ENCODE measurements at places on chromosomes 3 and 15.
A peak's percentile ranks its signal among the peaks of the same experiment; 100 is the strongest.

DNA sequence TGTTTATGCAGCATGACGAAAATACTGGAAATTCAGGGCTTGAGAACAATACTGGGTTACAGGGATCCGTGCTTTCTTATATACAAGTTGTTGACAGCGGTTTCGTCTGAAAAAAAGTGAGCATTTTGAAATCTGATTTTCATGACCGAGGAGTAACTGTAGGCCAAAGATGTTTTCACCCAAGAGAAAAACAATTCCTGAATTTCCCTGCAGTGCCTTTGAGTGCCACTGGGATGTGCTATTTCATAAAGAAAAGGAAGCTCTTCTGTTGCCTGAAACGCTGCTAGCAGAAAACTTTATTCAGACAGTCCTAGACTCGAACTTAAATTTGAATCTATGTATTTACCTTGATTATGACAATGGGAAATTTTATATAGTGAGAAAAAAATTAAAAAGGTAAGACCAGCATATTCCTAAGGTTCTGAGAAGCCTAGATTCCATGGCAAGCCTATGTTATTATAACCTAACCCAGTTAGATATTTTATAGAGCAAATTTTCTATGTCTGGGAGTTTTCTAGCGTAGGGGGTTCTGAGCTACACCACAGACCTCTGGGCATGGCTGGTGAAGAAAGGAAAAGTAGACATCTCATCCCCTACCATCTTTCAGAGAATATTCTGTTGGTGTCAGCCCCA, 30.2 kb downstream of the KCNAB1 start:
- peak; percentile 57 for DNase-seq

DNA sequence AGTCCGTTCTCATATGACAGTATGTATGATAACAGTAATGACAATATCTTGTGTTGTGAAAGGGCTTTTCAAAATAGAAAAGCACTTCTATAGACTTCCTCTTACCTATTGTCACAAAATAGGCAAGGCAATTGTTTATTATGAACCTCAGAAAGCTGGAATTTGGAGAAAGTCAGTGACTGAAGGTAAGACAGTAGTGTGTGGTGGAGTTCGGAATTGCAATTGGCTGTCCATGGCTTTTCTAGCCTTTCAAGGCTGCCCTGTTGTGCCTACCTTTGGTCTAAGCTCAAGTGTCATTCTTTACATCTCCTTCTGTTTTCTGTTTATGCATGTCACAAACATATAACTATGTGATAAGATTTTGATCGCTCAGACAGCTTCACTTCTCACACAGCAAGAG, 219.3 kb upstream of the NR2E3 start:
- DNase-seq, result no peak

- DNase-seq, result peak; percentile 82
These were observed 124.5 kb downstream of the TLE3 start for GRCh38 chr15:69973102-69973714.

DNA sequence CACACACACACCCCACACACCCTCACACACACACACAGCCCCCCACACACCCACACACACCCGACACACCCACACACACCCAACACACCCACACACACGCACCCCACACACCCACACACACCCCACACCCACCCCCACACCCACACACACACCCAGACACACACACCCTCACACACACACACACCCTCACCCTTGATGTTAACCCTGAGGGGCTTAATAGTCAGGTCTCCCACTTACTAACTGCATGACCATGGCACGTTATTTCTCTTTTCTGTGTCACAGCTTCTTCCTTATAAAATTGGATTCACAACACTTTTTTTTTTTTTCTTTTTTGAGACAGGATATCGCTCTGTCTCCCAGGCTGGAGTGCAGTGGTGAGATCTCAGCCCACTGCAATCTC, 2.8 kb downstream of the GRM2 start:
- no peak for DNase-seq

GRCh38 chr3:171133337-171133736, 106.8 kb upstream of the SLC2A2 start:
- no peak for DNase-seq

- no peak for DNase-seq
These were observed 332.0 kb upstream of the ARPP21 start for GRCh38 chr3:35307296-35307695.

DNA sequence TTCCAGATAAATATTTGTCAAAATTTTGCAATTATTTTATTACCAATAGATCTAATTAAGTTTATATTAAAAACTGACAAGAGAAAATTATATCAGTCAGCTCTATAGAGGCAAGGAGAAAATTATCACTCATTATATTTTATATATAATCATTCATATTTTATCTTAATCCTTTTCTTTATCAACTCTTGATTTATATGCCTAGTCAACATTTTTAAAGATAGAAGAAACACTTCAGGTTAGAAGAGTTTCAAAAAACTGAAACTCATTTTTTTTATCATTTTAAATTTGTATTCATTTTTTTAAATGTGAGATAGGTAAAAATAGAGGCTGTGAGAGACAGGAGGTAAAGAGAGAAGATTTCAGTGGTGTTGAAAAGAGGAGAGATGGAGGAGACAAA, 217.3 kb upstream of the P2RY1 start:
- no peak for DNase-seq

- no peak for DNase-seq
These were observed 37.8 kb downstream of the BOC start for GRCh38 chr3:113249111-113249510.

- DNase-seq, result no peak
These were observed 43.0 kb upstream of the FBN1 start for GRCh38 chr15:48688493-48688892.

- peak; percentile 12 for DNase-seq
These were observed 14.5 kb upstream of the DCP1A start for GRCh38 chr3:53361852-53362251.

GRCh38 chr3:49711489-49711888, 8.0 kb downstream of the AMIGO3 start:
- no peak for DNase-seq

DNA sequence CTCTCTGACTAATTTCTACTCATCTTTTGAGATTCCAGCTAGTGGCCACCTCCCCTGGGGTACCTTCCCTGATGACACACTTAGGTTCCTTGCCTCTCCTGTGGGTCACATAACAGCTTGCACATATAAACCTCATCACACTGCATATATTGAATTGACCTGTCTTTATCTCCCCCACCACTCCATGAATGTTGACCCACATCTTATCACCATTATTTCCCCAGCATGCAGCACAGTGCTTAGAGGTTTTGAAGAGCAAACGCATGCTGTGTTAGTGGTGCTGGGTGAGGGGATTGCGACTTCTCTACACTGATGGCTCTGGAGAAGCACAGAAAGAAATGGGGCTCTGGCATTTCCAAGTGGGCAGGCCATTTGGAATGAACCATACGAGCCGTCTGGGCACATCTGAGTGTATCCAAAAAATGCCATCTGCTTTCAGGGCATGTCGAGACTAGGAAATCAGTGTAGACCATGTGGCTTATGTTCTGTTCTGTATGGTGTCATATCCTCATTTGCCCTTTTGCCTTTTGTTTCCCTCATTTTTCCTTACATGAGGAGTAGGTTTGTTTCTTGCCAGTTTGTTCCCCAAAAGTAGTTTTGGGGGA, 333.2 kb upstream of the TRIM42 start:
- DNase-seq, result no peak

GRCh38 chr15:39869254-39869653, 50.8 kb downstream of the GPR176 start:
- no peak for DNase-seq

GRCh38 chr3:38097446-38098375, 39.2 kb downstream of the ACAA1 start:
- DNase-seq, result no peak

- DNase-seq, result no peak
These were observed 73.0 kb downstream of the FOXP1 start for GRCh38 chr3:71510510-71510909.

GRCh38 chr3:161386991-161387770, 15.9 kb upstream of the SPTSSB start:
- DNase-seq, result no peak

DNA sequence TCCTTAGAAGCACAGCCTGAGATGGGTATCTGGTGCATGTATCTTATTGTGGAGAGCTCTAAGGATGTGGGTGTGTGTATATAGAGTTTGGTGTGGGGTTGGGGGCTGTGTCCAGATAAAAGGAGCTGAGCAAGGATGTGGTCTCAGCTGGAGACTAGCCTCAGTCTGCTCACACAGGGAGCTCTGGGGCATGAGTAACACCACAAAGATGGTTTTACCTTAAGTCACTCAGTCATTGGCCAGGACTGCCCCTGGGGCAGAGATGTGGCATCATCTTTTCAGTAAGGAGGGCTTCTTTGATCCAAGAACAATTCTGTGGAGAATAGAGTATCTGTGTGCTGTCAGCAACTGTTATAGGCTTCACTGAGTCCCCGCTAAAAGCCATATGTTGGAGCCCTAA, 163.4 kb upstream of the NUDT16 start:
- DNase-seq, result no peak

DNA sequence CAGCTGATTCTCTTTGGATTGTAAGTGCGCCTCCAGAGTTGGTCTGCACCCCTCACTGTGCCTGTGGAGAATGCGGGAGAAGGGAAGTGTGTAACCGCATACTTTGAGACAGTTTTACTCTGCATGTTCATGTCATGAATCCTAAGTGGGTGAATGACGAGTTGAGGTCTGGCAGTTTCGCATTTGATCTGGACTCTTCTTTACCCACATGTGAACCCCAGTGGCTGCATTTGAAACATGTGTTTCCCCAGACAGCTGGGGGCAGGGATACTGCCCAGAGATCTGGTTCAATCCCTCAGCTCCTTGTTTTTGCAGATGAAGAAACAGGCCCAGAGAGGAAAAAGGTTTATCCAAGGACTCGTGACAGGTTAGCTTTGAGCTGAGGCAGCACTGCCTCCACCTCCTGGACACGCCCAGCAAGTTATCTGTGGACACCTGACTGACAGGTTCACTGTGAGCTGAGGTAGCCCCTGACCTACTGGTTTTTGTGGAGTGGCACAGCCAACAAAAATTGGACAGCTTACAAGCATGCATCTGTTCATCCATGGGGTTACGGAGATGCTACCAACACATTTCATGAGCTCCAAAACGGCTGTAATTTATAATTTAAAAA, 207.3 kb downstream of the XXYLT1 start:
- DNase-seq, result no peak

GRCh38 chr3:108602249-108602934, 12.9 kb downstream of the DZIP3 start:
- no peak for DNase-seq

- no peak for DNase-seq
These were observed 30.3 kb downstream of the SEC61A1 start for GRCh38 chr3:128082546-128082945.

DNA sequence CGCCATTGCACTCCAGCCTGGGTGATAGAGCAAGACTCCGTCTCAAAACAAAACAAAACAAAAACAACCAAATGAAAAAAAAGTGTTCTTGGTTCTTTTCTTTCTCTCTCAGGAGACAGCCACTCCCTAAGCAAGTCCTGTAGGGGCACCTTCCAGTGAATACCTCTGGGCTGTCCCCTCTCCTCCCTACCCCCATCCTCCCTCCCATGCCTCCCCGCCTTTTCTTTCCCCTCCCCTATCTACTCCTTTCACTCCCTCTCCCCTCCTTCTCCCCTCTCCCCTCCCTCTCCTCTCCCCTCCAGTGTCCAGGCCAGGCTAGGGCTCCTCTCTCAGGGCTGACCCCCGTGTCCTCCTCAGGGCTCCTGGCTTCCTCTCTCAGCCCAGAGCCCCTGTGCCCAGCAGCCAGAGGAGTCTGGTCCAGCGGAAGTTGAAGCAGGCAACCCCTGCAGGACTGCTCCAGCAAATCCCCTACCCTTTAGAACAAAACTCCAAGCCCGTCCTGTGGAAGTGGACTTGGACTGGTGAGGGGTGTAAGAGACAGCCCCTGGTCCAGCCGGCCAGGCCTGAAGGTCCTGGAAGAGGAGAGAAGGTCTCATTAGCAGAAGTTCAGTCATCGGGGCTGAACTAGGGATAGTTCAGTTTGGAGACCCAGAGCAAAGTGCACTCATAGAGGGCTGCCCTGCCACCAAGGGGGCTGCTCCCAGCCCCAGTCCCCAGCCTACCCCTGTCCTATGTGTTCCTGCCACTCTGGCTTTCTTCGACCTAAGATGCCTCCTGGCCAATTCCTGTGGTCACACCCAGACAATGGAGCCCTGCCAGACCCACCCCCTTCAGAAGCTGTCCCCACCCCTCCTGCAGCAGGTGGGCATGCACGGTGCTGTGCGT, 79.8 kb upstream of the IQSEC1 start:
- no peak for DNase-seq

DNA sequence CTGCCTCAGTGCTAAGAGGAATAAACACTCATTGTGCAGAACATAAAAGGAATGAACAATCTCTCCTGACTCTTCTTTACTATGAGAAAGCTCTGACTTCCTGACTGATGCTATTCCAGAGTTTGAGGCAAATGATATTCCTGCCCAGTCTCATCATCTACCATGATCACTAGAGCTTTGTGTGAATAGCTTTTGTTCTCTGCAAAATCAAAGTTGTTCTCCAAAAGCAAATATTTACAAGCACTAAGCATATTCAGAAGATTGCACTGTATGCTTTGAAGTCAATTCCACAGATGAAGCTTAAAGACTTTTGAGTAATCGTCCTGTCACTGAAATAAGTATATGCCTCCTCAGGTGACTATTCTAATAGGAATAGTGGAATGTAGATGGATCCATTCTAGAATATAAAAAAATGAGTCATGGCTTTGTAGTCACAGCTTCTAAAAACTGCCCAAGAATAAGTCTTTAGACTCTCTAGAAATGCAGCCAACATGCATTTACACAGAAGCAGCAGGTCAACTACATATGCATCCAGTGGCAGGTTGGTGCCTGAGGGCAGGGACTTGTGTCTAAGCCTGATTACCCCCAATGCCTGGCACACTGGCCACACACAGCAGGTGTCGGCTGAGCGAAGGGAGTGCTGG, 34.6 kb downstream of the TNFAIP8L3 start:
- no peak for DNase-seq

DNA sequence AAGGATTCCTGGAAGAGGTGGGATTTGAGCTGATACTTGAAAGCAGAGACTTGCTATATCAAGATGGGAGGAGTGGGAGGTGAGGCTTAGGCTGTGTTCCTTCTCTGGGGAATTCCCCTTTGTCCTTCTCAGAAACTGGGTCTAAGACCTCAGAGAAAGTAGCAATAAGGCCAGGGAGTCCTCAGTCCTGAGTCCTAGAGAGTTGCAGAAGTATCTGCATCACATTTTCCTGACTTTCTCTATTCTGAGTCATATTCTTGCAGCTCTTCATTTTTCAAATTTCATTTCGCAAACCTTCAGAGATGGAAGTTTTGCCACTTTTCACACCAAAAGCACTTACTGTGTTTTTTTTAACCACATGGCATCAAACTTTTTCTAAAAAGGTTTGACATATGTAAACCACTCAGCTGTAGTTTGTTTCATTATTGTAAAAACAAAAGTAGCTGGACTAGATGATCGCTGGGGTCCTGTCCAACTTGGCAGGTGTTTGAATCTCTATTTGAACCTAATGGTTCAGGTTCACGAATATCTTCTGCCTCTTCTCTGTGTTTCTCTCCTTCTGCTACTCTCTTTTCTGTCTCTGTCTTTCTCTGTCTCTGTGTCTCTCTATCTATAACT, 21.3 kb downstream of the COLQ start:
- no peak for DNase-seq

DNA sequence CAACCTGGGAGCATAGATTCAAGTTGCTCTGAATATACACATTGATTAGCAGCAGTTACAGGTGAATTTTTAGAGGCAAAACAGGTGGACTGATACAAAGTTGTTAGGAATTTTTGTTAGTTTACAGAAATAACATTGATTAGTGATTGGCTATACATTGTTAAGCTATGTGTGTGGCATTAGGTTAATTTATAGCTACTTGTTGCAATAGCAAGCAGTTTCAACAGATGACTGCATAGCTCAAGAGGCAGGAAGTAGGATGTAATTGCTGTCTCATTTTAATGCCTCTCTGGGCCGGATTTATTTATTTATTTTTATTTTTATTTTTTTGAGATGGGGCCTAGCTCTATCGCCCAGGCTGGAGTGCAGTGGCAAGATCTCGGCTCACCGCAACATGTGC, 99.7 kb downstream of the TCF12 start:
- DNase-seq, result no peak

All from NB4 (cell line).